Calu3 (cell line): ENCODE measurements at places on chromosomes 7 and 10. TPM values are rescaled to one million over a fixed set of nuclear protein-coding genes. Genes with fewer than 3 reads are reported as not detected.

DNA sequence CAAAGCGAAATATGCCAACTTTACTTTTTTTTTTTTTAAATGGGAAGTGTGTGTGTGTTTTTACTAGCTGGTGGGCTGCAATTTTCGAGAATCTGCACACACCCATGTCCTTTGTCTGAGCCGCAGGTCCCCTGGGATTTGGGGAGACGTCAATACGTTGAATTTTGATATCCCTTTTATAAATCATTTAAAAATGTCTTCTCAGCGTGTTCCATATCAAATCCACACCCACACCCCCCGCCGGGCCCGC lies 404 bp upstream of the FMC1 start:
- DNase-seq, result no peak
- H3K27ac ChIP-seq, result peak overlapping the region; percentile 100
- H3K4me1 ChIP-seq, result peaks cover 25% of the 10 kb centered on the region
- H3K4me3 ChIP-seq, result peak overlapping the region; percentile 94
- H3K36me3 ChIP-seq, result peaks cover 31% of the 10 kb centered on the region
- peaks cover 13% of the 10 kb centered on the region for H3K27me3 ChIP-seq

ZWINT gene
- 111 and 112 TPM in 2 replicates for total RNA-seq

DNA sequence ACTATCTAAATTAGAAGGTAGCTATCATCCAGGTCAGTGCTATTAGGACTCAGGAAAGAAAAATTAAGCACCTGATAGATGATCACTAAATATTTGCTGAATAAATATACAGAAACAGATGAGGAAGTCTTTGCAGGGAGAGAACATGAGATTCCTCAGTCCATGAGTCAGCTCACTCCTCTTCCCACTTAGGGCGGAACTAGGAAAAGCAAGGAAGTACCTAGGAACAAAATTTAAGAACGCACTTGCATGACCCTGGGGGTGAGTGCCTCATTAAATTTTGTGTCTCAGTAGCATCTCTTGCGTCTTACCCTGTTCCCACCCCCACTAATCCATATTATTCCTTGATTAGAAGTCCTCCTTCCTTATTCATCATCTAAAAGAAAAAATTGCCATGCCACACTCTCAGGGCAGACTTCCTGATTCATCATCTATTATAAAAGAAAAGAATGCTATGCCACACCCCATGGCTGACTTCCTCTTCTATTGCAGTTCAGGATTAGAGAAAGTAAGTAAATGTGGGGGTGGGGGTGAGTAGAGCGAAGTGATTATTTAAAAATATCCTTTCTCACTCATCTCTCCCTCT lies 208.8 kb downstream of the THSD7A start:
- DNase-seq, result no peak
- no peaks in the 10 kb centered on the region for H3K36me3 ChIP-seq
- H3K4me1 ChIP-seq, result peaks cover 9% of the 10 kb centered on the region
- H3K4me3 ChIP-seq, result no peak overlapping the region
- H3K27me3 ChIP-seq, result no peaks in the 10 kb centered on the region

- no peaks in the 10 kb centered on the region for H3K4me1 ChIP-seq
- H3K4me3 ChIP-seq, result no peak overlapping the region
- H3K27ac ChIP-seq, result no peak overlapping the region
- H3K36me3 ChIP-seq, result no peaks in the 10 kb centered on the region
- peaks cover 25% of the 10 kb centered on the region for H3K27me3 ChIP-seq
Observed at GRCh38 chr10:112201334-112201733, 17.8 kb upstream of the GPAM start.

DNA sequence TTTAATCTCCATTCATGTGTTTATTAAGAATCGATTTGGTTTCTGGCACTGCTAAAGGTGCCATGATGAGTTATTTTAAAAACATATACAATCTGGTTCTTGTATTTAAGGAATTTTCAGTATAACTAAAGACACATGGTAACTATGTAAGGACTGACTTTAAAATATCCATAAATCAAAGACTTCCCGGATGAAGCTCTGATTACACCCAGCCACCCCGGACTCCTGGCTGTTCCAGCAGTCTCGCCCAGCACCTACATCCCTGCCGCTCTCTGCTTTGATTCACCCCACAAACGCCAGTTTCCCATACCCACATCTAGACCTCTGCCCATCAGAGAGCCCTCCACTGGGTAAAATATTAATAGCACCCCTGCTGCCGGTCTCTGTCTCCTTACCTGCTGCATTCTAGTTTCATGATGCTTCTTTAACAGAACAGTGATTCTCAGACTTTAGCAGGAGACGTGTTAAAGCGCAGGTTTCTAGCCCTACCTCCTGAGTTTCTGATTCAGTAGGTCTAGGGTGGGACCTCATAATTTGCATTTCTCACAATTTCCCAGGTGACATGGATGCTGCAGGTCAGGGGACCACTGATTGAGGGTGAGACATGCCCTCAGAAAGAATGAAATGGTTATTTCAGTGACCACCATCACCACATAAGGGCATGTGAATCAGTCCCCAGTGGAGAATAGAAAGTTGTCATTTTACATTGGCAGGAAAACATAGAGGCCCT lies 185.7 kb downstream of the KIAA1217 start:
- H3K4me3 ChIP-seq, result no peak overlapping the region
- H3K36me3 ChIP-seq, result no peaks in the 10 kb centered on the region
- no peaks in the 10 kb centered on the region for H3K4me1 ChIP-seq
- H3K27me3 ChIP-seq, result no peaks in the 10 kb centered on the region
- no peak overlapping the region for H3K27ac ChIP-seq

GRCh38 chr10:105037022-105037421 lies 395.9 kb downstream of the SORCS3 start:
- no peak for DNase-seq
- H3K27me3 ChIP-seq, result no peaks in the 10 kb centered on the region
- no peak overlapping the region for H3K27ac ChIP-seq
- H3K4me1 ChIP-seq, result no peaks in the 10 kb centered on the region
- no peaks in the 10 kb centered on the region for H3K36me3 ChIP-seq
- no peak overlapping the region for H3K4me3 ChIP-seq

DNA sequence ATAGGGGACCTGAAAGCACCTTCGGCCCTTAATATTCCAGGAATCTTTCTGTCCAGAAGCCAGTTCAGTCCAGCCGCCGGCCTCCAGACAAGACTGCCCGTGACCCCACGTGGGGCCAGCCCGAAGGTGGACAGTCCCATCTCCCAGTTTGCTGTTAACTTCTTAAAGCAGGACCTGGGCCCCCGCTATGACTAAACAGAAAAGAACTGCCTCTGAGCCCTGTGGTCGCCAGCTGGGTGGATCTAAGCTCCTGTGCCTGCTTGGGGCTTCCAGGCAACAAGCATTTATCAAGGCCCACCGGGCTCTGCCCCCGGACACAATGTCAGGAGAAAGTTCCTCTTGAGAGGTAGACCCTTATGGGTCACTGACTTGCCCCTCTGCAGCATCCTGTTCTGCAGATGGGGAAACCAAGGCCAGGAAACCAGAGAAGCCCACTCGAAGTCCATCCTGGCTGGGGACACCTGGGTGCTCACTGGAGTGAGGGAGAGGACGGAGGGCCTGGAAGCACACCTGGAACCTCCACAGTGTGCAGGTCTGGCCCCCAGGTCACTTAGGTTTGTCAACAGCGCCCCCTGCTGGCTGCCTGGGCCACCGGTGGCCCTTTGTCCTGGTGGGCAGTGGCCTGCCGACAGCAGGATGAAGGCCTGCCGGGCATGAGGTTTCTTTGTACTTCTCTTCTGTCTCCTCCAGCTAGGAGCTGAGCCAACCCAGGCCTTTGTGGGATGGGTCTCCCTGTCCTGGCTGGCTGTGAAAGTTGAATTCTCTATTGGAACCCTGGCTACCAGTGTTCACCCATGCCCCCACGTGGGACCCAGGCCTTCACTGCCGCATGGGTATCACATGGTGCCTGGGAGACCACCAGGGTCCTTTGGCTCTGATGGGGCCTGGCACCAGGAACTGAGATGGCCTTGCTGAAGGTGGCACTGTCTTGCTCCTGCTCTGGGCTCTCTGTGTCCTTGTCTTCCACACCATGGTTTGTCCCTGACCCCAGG lies 128.0 kb downstream of the ZMIZ1 start:
- H3K4me3 ChIP-seq, result no peak overlapping the region
- H3K36me3 ChIP-seq, result peaks cover 6% of the 10 kb centered on the region
- H3K27me3 ChIP-seq, result no peaks in the 10 kb centered on the region

- peaks cover 35% of the 10 kb centered on the region for H3K36me3 ChIP-seq
- H3K27ac ChIP-seq, result no peak overlapping the region
- H3K4me1 ChIP-seq, result peaks cover 8% of the 10 kb centered on the region
- H3K27me3 ChIP-seq, result no peaks in the 10 kb centered on the region
Observed at GRCh38 chr7:127692200-127692599, 40.2 kb downstream of the SND1 start.

- H3K27me3 ChIP-seq, result no peaks in the 10 kb centered on the region
- H3K36me3 ChIP-seq, result peaks cover 24% of the 10 kb centered on the region
- no peak overlapping the region for H3K27ac ChIP-seq
- peaks cover 23% of the 10 kb centered on the region for H3K4me1 ChIP-seq
- DNase-seq, result no peak
Observed at GRCh38 chr7:140402178-140402835, 1.6 kb upstream of the RAB19 start.

GRCh38 chr10:126073606-126074005 lies 177.2 kb downstream of the FANK1 start:
- H3K27ac ChIP-seq, result no peak overlapping the region
- H3K4me3 ChIP-seq, result no peak overlapping the region
- DNase-seq, result no peak
- no peaks in the 10 kb centered on the region for H3K4me1 ChIP-seq
- H3K36me3 ChIP-seq, result no peaks in the 10 kb centered on the region

DNA sequence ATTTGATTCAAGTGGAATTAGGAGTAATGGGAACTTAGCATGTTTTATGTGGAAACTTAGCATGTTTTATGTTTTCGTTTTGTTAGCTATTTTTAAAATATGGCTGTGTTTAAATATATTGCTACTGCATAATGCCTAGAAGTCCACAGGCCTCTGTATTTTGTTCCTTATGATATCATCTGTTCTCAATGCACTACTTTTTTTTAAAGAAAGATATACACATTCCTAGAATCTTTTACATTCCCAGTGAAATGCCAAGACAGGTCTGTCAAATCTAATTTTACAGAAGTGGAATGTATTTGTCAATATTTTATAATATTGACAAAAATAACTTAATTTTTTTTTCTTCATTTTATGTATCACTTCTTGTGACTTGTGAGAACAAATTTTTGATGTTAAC lies 51.6 kb downstream of the ST7 start:
- no peak overlapping the region for H3K4me3 ChIP-seq
- no peak for DNase-seq
- H3K4me1 ChIP-seq, result no peaks in the 10 kb centered on the region
- H3K36me3 ChIP-seq, result no peaks in the 10 kb centered on the region
- H3K27ac ChIP-seq, result no peak overlapping the region
- no peaks in the 10 kb centered on the region for H3K27me3 ChIP-seq

DNA sequence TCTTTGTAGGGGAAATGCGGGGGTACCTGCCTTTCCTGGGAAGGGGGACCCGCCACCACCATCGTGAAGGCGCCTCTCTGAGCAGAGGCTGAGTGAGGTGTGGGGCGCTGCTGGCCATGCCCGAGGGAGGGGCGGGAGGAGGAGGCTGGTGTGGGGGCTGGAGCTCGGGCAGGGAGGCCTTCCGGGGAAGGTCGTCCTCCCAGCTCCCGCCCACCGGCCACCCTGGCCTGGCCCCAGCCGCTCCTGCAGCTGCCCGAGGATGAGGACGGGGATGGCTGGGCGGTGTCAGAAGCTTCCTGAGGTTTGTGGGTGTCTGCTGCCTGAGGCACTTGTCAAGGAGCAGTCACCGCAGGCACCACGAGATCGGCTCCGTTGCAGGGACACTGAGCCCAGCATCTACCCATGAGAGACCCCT lies 11.4 kb downstream of the PWWP2B start:
- no peaks in the 10 kb centered on the region for H3K27me3 ChIP-seq
- peak overlapping the region; percentile 72 for H3K27ac ChIP-seq
- DNase-seq, result peak; percentile 61
- H3K4me3 ChIP-seq, result peak overlapping the region; percentile 63
- H3K36me3 ChIP-seq, result peaks cover 36% of the 10 kb centered on the region
